ENCODE measurements at places on chromosomes 3 and 15.

DNA sequence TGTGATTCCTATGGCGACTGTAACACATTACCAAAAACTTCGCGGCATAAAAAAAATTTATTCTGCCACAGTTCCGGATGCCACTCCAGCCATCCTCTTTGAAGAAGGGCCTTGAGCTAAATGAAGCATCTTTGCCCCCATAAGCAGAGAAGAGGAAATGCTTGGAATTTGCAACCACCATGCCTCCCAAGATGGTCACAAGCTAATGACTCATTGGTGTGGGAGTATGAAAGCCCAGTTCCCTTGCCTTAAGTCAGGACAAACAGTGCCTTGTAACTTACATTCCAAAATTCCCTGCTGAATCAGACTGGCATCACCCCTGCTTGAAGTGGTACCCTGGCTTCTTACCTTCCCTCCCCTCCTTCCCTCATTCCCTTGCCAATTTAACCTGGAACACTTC, 1077.4 kb downstream of the EPHA3 start:
- DNase-seq, result no peak

GRCh38 chr3:194952841-194953241, 267.2 kb downstream of the FAM43A start:
- no peak for DNase-seq

GRCh38 chr15:95872366-95872771, 458.1 kb upstream of the NR2F2 start:
- no peak for DNase-seq

DNA sequence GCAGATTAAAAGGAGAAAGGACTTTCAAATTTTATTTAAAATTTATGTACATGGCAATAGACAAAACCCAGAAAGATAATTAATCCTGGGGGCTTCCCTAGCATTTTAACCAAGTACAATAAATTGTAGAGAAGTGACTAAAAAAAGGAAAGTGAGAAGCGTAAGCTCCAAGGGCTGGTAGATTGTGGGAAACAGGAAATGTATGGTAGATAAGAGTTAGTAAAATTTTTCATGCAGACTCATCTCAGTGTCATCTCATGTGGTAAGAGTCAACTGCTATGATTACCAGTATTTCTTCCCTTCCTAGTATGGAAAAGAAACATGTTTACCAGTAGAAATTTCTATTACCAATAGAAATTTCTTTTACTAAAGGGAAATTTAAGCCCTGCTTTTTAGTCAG, 464.3 kb upstream of the AGTR1 start:
- DNase-seq, result no peak

DNA sequence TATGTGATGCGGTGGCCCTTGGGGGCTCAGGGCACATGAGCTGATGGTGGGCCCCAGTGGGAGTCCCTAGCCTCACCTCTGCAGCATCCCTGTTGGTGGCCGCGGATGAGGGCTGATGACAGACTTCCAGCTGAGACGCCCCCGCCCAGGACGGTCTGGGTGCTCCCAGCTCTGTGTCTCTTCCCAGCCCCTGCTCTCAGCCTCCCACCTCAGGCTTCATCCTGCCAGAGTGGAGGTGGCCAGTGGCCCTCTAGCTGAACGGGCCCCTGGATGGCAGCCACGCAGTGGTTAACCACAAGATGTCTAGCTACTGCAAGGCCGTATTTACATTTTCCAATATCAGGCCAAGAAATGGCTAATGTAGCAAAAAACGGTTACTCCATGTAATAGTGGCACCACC, 205.3 kb upstream of the LINGO1 start:
- no peak for DNase-seq

DNA sequence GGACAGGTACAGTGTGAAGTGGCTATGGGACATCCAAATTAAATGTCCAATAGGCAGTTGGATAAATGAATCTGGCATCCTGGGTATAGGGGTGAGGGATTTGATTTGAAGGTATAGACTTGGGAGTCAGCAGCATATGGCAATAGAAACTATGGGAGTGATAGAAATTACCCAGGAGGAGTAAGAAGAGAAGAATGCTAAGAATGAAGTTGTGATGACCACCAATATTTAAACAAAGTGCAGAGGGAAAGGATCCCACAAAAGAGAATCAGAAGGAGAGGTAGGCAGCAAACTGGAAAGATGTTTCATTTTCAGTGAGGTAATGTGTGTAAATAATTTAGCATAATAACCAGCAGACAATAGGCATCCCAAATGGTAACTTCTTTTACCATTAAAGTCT, 13.8 kb upstream of the MSL2 start:
- DNase-seq, result no peak

GRCh38 chr3:129045675-129046036, 14.9 kb upstream of the GP9 start:
- DNase-seq, result peak; percentile 58

GRCh38 chr3:60932170-60932569, 319.1 kb downstream of the FHIT start:
- DNase-seq, result no peak

- DNase-seq, result no peak
Measured at GRCh38 chr3:148005456-148005855, 596.3 kb downstream of the ZIC1 start.

GRCh38 chr3:32886296-32886695, 65.1 kb upstream of the CCR4 start:
- no peak for DNase-seq

GRCh38 chr3:7249493-7250076, 388.7 kb downstream of the GRM7 start:
- no peak for DNase-seq

DNA sequence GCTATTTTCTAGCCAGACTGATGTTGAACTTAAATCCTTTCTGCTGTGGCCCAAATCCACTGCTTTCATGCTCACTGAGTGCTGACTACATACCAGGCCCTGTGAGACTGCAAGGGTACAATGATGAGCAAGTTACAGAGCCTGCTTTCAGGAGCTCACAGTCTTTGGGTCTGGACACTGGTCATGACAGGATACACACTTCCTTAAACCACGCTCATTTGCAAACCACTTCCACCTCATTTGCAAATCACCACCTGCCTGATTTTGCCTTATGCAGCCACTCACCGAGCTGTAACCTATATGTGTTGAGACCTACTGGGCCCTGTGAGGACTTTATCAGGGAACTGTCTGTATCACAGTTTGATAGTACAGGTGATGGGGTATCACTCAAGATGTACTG, 50.2 kb upstream of the LRRC58 start:
- DNase-seq, result no peak

- no peak for DNase-seq
Measured at GRCh38 chr3:172148702-172149565, 109.6 kb downstream of the FNDC3B start.

- no peak for DNase-seq
Measured at GRCh38 chr3:197352382-197352781, 54.0 kb upstream of the DLG1 start.

- DNase-seq, result no peak
Measured at GRCh38 chr3:128707928-128708494, 18.0 kb upstream of the RAB7A start.

DNA sequence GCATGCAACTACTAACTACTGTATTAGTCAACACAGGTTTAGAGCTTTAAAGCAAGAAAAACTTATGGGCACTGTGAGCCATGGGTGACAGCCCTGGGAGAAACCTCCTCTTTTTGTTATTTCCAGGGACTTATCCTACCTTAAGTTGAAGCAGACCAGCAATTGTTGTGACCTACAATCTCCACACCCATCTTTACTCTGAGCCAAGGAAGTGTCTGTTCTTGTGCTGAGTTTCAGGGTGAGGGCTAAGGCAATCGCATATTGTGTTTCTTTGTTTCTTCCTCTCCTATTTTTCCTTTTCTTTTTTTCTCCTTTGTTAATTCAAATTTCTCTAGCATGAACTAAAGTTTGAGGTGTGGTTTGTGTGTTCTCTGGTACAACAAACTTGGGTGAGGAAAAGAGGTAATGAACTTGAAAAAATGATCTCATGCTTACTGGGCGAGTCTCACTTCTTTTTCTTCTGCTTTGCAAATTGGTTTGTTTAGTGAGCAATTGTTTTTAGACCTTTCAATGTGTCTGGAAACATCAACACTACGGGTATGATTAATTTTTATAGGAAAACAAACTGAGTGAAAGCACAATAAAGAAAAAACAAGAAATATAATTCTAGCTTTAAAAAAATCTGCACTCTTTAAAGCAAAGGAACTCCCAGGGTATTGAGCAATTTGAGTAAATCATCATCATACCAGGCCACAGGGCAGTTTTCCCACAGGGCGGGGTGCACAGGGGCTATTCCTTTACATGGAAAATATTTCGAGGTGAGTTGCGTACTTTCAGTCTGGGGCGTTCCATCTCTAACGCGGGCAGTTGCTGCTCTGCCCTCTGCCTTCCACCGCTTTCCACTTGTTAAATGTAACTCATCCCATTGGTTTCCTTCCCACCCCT, 2.7 kb downstream of the UPK1B start:
- DNase-seq, result no peak

GRCh38 chr3:193418576-193419373, 40.2 kb upstream of the ATP13A5 start:
- DNase-seq, result no peak

DNA sequence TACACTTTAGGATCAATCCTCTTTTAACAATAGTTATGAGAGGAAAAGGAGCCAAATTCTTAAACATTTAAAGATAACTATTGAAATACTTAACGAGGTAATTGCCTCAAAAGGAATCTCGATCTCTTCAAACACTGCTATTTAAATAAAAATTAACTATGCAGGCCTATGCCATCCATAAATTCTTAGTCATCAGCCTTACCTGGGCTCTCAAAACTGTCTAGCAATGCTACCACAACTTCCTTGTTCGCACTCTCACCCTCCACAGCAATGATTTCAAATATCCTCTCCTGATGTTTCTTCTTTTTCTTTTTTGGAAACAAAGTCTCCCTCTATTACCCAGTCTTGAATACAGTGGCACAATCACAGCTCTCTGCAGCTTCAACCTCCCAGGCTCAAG, 12.3 kb downstream of the ETFA start:
- no peak for DNase-seq

DNA sequence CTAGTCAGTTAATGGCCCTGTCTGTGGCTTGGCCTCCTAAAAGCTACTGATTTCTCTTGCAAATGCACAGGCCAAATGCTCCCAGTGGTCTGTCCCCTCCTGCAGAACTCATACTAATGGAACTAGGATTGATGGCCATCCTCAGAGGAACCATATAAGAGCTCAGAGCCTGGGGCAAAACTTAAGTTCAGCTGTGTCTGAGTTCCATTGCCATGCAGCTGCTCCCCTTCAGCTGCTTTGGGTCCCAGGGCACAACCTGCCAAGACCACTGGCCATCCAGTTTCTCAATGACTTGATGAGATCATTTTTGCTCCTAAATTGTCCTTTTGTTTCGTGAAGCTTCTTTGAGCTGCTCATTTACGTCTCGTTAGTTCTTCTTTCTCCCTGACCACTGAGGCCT, 529.5 kb upstream of the TBL1XR1 start:
- no peak for DNase-seq

DNA sequence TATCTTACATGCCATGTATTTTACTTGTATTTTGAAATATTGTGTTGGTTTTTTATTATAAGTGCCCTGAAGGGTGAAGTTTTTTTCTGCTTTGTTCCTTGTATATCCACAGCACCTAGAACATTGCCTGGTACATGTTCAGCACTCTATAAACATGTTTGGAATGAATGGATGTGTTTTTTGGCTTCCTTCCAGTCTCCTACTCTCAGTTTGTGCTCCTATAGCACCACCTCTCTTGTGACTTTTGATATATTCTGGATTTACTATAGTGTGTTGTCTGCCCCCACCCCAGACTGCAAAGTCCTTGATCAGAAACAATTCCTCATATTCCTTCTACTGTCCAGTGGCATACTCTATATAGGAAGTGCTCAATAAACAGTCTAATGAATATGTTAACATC, 60.6 kb downstream of the PLCL2 start:
- no peak for DNase-seq

DNA sequence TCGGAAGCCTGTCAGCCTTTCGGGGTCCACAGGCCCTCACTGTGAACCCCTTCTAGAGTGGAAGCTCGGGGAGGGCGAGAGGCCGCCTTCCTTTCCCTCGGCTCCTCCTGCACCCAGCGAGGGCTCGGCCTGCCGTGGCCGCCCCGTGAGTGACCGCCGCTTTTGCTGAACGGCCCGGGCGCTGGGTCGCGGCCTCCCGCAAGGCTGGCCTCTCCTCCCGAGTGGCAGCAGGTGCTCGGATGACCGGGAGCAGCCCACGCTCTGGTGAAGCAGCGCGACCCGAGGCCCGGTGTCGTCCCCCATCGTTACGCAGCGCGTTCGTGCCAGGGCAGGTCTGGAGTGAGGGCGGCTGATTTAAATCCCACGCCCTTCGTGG, 53.8 kb downstream of the LRRK1 start:
- no peak for DNase-seq

GRCh38 chr3:183438735-183439134, 10.3 kb upstream of the MCF2L2 start:
- DNase-seq, result no peak

GRCh38 chr15:80157215-80157614, 4.4 kb downstream of the FAH start:
- no peak for DNase-seq
